ENCODE measurements at places on chromosomes 5 and 9.
A peak's percentile ranks its signal among the peaks of the same experiment; 100 is the strongest.

DNA sequence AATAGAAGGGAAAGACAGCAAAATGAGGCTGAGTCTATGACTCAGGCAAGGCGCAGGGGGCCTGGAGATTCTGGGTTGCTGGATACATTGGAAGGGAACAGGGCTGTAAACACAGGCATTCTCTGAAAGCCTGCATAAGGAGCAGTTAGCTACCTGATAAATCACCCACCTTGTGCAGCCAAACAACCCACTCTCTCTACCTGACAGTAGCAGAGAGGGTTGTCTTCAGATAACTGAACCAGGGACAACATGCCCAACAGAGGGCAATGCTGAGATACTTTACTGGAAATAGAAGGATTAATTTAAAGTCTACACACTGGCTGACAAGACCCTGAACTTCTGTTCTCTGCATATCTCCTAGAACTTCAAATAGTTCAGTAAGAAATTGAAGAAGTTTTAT is 161.6 kb downstream of the KCTD16 start:
- no peak for DNase-seq

GRCh38 chr9:4704129-4704528 is 24.8 kb downstream of the CDC37L1 start:
- no peak for DNase-seq

- no peak for DNase-seq
These were observed 20.9 kb downstream of the MORN5 start for GRCh38 chr9:122180633-122181032.

DNA sequence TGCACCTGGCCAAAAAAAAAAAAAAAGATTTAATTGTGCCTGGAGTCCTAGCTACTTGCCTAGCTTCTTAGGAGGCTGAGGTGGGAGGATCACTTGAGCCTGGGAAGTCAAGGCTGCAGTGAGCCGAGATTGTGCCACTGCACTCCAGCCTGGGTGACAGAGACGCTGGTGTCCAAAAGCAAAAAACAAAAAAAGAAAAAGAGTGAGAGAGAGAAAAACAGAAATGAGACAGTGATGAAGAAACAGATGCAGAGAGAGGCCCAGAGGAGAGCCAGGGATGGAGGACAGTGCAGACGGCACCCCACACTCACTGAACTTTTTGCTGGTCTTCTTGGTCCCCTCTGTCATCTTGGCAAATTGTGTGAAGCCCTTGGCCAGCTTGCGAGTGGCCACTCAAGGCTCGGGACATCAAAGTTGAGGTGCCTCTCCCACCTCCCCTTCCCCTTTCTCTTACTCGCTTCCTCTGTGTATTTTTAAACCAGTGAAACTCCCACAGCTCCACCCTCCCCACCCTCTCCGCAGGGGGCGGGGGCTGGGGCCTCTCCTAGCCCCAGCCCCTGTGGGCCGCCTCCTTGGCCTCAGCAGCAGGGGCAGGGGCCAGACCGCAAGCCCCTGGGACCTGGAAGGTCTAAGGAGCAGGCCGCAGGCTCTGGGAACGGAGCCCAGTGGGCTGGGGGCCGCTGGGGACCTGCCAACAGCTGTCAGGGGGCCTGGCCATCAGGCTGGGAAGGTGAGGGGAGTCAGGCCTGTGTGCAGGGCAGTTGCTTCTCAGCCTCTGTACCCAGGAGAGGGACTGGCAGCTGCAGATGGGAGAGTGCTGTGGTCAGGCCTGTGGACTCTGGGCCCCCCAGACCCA is at the start of gene SH2D3C:
TSS of gene SH2D3C (minus strand) at position 387 of the 856 bp plus-strand sequence. CDS start at position 348, 39 bp downstream.
- DNase-seq = no peak

- no peak for DNase-seq
These were observed 100.0 kb downstream of the NLN start for GRCh38 chr5:65821966-65822365.

GRCh38 chr5:174222891-174223290 is 177.4 kb downstream of the NSG2 start:
- DNase-seq = no peak

DNA sequence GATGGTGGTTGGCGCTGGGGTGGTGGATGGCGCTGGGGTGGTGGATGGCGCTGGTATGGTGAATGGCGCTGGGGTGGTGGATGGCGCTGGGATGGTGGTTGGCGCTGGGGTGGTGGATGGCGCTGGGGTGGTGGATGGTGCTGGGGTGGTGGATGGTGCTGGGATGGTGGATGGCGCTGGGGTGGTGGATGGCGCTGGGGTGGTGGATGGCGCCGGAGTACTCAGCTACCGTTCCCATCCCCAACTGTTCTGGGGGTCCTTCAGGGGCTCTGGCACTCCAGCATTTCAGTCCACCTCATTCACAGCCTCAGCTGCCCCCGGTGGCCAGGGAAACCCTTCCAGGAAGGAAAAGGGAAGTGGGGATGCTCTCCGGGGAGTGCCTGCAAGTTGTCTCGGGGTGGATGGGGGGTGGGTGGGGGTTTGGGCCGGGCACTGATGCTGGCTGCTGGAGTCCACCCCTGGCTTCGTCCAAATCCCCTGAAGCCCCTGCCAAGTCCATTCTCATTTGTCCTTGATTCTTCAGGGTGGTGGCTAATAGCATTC is 147.3 kb upstream of the COL5A1 start:
- DNase-seq = no peak

- no peak for DNase-seq
These were observed 30.0 kb downstream of the TGFBR1 start for GRCh38 chr9:99134893-99135341.

DNA sequence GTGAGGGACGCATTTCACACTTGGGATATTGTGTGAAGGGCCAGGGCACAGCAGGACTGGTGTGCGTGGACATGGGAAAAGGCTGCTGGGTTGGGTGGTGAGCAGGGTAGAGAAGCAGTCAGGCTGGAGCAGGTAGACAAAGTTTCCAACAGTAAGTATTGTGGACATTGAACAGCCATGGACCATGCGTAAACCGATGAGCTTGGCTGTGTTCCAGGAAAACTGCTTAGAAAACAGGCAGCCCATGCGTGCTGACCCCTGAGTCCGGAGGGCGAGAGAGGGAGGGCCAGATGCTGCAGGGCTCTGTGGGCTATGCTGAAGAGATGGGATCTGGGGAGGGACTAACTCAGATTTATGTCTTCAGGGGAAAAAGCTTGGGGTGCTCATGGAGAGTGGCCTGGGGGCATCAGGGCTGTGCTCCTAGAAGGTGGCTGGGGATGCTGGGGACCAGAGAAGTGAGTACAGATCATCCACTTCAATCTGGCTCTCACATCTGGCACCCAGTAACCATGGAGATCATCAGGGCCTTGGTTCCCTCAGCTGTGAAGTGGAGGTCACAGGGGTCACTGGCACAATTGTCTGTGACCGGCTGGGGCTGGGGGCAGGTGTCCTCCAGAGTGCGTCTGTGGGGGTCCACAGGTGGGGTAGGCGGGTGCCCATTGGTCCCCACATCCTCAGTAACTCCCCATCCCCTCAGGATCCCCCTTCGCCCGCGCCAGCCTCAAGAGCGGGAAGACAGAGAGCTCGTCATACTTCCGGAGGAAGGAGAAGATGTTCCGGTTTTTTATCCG is 93.3 kb downstream of the CACNA1B start:
- DNase-seq = no peak

- DNase-seq = no peak
These were observed 306.3 kb downstream of the ENC1 start for GRCh38 chr5:74334062-74334761.

DNA sequence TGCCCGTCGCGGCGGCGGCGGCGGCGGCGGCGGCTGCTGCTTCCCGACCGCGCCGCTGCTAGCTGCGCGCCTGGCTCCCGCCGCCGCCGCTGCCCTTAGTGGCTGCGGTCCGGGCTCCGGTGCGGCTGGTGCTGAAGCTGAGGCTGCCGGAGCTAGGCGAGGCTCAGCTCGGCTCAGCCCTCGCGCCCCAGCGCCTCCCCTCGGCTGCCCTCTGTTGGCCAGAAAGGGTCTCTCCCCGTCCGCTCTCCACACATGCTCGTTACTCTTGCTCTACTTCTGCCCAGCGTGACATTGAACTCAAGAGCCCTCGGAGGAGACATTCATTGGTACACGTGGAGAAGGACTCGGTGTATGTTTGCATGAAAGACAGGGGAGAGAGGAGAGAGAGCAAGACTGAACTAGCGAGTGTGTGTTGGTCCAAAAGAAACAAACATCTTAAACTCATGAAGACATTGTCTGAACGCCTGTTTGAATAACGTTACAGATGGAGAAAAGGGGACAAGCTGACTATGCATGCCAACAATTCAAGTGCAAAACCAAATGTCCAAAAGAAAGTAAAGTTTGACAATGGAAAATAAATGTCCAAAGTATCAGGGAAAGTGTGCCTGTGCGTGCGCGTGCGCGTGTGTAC is at the start of gene HCN1:
TSS of gene HCN1 (minus strand) at position 175 of the 631 bp plus-strand sequence.
- peak; percentile 30 for DNase-seq

DNA sequence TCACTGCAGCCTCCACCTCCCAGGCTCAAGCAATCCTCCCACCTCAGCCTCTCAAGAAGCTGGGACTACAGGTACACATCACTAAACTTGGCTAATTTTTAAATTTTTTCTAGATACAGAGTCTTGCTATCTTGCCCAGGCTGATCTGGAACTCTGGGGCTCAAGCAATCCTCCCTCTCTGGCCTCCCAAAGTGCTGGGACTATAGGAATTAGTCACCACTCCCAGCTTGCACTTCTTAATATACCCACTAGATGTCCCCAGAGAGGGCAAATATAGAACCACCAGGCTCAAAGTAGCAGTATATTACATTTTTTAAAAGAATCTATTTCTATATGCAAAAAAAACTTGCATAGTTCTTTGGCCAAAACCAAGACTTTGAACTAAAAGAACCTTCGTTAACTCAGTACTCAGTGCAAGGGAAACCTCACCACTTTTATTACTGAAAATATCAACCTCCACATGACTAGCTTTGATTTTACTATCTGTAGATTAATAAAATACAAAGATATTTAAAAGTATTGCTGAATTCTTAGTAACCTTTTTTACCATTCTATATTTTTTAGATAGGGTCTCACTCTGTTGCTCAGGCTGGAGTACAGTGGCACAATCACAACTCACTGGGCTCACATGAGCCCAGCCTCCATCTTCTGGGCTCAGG is 25.8 kb upstream of the HSD17B3 start:
- DNase-seq = peak; percentile 4

- DNase-seq = no peak
These were observed 306.1 kb downstream of the GLIS3 start for GRCh38 chr9:3993773-3994172.

- no peak for DNase-seq
These were observed 72.8 kb upstream of the PITX1 start for GRCh38 chr5:135106610-135107471.

DNA sequence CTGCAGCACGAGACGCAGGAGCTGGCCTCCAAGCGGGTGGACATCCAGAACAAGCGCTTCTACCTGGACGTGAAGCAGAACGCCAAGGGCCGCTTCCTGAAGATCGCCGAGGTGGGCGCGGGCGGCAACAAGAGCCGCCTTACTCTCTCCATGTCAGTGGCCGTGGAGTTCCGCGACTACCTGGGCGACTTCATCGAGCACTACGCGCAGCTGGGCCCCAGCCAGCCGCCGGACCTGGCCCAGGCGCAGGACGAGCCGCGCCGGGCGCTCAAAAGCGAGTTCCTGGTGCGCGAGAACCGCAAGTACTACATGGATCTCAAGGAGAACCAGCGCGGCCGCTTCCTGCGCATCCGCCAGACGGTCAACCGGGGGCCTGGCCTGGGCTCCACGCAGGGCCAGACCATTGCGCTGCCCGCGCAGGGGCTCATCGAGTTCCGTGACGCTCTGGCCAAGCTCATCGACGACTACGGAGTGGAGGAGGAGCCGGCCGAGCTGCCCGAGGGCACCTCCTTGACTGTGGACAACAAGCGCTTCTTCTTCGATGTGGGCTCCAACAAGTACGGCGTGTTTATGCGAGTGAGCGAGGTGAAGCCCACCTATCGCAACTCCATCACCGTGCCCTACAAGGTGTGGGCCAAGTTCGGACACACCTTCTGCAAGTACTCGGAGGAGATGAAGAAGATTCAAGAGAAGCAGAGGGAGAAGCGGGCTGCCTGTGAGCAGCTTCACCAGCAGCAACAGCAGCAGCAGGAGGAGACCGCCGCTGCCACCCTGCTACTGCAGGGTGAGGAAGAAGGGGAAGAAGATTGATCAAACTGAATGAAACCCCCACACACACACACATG is 654 bp downstream of the PURA start:
- DNase-seq = no peak

GRCh38 chr9:89498852-89499480 is 1.1 kb upstream of the SEMA4D start:
- no peak for DNase-seq

- no peak for DNase-seq
These were observed 7.6 kb upstream of the AOPEP start for GRCh38 chr9:94718936-94719335.

GRCh38 chr9:108642871-108643270 is 212.9 kb downstream of the ACTL7B start:
- DNase-seq = no peak

DNA sequence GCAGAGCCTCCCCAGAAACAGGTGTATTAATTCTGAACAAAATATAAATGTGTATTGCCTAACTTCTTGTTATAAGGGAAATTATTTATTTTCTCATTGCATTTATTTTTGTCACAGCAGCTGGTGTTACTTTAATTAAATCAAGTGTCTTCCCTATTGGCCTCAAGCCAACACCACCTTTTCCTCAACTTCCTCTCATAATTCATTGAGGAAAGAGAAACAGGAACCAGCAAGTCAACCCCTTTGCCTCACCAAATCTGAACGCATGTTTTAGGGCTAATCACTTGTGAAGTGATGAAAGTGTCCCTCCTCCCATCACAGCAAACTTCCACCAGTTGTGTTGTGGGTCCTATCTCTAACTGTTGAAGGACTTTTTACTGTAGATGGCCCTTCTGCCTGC is 73.1 kb downstream of the DIRAS2 start:
- DNase-seq = no peak

- DNase-seq = no peak
These were observed 5.7 kb downstream of the CDO1 start for GRCh38 chr5:115810761-115811160.

GRCh38 chr5:134565791-134566740 is 40.6 kb downstream of the JADE2 start:
- no peak for DNase-seq

DNA sequence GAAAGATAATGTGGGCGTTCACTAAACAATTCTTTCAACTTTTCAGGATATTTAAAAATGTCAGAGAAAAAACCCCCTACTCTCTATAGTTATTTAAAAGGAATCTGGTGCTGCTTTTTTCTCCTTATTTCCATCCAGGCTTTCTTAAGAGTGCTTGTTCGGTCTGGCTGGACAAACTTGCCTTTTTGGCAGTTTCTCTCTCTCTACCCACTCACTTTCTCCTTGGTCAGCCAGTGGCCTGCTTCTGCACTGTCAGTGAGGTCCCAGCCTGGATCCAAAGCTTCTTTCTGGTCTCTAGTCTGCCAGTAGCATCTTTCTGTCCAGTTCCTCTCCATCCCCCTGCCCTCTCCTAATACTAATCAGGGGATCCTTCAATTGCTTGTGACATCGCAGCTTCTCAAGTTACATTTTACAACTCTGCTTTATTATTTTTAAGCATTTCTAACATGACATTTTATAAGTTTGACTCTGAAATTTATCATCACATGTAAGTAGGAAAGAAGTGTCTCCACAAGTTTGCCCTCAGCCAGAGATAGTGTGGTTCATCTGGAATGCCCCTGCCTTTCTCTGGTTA is 50.4 kb downstream of the PIK3R1 start:
- DNase-seq = no peak

All from activated CD4-positive, alpha-beta T cell treated with anti-CD3 and anti-CD28 coated beads for 24 hours (primary cell).